T-helper 1 cell (primary cell): ENCODE measurements at places on chromosomes 3 and 15.

GRCh38 chr3:16912400-16913263 is 27.9 kb downstream of the PLCL2 start:
- DNase-seq = no peak

DNA sequence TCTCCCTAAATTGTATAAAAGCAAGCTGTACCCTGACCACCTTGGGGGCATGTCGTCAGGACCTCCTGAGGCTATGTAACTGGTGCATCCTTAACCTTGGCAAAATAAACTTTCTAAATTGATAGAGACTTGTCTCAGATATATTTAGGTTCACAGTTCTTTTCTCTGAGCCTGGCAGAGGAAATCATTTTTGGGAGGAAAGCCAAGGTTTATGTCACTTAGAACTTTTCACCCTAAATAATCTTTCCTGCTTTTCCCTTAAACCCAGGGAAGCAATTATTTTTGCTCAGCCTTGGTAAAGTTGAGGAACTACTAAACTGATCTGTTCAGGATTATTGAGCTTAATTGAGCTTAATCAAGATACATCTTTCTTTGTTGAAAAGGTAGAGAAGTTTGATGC is 608.9 kb downstream of the PDCD6IP start:
- no peak for DNase-seq

DNA sequence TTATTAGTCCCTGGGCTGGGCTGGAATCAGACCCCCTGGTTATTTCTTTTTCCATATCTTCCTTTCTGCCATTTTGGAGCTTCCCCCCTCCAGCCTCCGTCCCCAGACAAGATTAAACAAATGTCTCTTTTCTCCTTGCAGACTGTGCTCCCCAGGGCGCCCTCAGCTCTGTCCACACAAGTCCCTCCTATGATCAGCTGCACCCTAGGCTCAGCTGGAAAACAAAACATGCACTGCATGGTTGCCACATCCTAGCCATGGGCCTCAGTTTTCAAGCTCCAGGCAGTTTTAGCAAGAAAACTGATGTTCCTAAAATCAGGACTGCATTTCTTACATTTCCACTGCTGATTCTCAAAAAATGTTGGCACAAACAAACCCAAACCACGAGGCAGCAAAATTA is 23.5 kb upstream of the RFTN1 start:
- no peak for DNase-seq

- DNase-seq = peak; percentile 63
These were observed 1.4 kb downstream of the ST6GAL1 start for GRCh38 chr3:186931532-186932280.

- DNase-seq = no peak
These were observed 480 bp downstream of the CHRNA7 start for GRCh38 chr15:32030795-32031194.

DNA sequence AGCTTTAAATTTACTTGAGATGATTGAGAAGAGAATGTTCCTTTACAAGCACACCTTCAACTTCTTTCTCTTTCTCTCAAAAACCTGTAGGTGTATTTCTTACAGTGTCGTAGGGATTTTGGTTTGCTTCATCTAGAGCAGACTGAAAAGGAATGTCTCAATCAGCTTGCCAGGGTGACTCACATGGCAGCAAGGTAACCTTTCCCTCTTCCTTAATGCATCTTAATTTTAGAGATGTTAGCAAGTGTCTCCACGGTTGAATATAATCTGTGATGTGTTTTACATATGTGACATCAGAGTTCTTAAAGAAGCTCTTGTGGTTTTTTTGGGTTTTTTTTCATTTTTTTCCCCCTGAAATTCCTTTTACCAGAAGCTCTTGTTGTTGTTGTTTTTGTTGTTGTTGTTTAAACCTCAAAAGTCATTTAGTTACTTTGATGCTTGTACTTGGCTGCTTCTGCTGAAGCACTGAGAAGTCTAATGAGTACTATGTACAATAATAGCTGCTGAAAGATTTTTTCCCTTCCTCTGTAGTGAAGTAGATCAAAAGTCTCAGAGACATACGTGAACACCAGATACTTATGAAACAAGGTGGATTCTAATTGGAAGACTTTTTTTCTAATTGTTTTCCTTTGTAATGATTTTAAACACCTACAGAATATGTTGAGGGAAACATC is 83.1 kb downstream of the RETNLB start:
- DNase-seq = no peak

- DNase-seq = no peak
These were observed 7.7 kb downstream of the GTF2A2 start for GRCh38 chr15:59649603-59650002.

- no peak for DNase-seq
These were observed 90.5 kb downstream of the MRPL46 start for GRCh38 chr15:88376574-88377174.

DNA sequence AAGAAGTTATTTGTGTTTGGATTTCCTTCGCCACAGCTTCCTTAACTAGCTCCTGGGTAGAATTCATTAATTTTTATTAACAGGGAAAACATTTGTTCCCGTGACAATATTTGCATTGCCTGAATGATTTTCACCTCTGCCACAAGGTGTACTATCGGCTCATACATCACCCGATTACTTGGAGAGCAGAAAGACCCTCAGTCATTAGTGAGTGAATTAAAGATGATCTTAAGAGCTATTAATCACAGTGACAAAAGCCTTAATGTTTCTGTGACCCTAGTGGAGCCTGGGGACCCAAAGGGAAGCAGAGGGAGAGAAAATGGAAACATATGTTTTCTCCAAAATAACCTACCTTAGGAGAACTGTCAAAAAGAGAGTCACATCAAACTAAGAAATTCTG is 228.3 kb downstream of the MECOM start:
- DNase-seq = no peak

- no peak for DNase-seq
These were observed 75.2 kb downstream of the FBXL22 start for GRCh38 chr15:63672369-63672768.

DNA sequence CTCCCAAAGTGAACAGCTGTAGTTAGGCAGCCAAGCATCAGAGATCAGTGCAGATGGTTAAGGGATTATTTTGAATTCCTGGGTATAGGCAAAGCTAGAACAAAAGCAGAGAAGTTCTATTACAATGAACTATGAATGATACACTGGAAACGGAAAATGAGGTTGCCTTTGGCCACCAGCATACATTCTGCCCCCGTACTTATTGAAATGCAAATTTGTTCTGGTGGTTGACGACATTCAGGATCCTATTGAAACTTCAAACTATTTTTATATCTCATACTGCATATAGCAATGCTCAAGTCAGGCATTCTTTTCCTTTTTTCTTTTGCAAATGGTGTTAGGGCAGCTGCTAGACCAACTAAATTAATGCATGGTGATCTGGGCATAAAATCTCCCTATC is 61.7 kb downstream of the SLC12A1 start:
- DNase-seq = no peak

DNA sequence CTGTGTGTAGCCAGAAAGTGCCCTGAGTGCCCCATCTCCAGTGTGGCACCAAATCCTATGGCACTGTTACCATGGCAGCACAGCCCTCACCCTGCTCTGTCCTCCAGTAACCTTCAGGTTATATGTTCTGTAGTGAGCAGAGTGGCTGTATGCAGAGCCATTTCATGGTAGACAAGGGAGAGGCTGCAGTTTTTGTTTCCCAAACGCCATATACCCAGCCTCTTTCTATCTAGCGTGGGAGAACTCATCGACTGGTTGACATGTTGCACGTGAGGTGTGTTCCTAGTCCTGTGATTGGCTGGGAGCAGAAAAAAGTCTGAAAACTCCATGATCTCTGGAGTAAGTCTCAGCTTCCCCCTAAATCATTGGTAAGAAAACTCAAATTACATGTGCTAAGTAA is 2.0 kb downstream of the SIDT1 start:
- DNase-seq = no peak

- DNase-seq = no peak
These were observed 33.1 kb downstream of the RNU5B-1 start for GRCh38 chr15:65337436-65338070.

DNA sequence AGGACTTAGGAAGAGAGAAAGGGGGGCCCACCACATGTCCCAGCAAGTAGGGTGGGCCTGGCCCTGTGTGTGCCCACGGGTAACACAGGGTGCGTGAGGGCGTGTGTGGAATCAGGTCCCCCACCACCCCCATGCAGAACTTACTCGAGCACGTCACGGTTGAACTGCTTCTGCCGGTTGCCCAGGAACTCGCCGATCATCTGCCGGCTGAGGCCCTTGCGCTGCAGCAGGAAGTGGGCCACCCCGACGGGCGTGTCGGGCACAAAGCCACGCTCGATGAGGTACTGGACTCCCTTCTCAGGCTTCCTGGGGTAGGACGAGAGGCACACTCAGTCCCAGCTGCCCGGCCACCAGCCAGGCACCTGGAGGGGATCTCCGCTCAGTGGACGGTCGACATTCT is 83.1 kb upstream of the RPL32 start:
- DNase-seq = no peak

GRCh38 chr15:63971904-63972303 is 74.4 kb downstream of the DAPK2 start:
- DNase-seq = no peak

DNA sequence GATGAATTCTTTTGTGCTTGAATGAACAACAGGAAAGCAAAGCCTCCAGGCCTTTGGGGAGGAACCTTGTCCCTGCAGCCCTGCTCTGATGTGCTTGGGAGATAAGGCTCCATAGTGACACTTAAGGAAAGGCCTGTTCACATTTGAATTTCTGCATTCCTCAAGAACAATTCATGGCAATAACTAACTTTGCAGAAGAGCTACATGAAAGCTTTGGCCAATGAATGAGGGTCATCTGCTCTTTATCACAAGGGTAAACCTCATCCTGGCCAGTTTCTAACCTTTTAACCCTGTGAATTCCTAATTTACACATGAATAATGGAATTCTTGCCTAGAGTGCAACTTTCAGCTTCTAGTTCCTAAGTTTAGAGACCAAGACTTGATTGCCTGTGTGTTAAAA is 5.6 kb downstream of the PRTG start:
- no peak for DNase-seq

GRCh38 chr15:100972975-100973350 is 53.8 kb downstream of the LRRK1 start:
- no peak for DNase-seq

GRCh38 chr3:13420045-13420830 is at the start of gene NUP210:
TSS of gene NUP210 (minus strand) at chr3:13420322. CDS start at chr3:13420226, 96 bp downstream.
- peak; percentile 61 for DNase-seq

GRCh38 chr15:26772154-26773066 is at the start of gene GABRB3:
TSS of gene GABRB3 (minus strand) at chr15:26773066.
- no peak for DNase-seq

DNA sequence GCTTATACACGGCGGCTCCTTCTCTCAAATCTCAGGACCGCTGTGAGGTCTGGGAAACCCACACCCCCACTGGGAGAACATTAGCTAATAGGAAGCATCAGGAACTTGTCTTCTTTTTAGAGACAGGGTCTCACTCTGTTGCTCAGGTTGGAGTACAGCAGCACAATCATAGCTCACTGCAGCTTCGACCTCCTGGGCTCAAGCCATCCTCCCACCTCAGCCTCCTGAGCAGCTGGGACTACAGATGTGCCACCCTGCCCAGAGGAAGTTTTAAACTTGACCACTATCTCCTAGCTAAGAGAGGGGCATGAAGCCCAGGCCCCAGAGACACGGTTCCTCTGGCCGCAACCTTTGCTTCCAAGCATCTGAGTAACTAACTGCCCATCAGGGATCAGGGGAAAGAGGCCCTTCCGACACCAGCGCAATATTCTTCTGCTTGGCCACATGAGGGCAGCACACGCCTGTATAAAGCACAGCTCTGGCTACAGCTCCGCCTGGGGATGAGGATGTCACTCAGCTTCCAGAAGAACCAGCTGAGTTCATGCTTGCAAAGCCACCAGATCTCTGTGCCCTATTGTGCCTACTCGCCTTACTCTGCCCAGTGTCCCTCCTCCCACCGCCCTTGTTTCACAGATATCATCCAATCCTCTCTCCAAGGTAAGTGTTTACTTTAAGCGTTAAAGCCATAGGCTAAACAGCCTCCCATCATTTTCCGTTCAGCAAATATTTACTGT is 57.6 kb upstream of the SLC6A11 start:
- peak; percentile 12 for DNase-seq

- no peak for DNase-seq
These were observed 44.1 kb downstream of the MAP6D1 start for GRCh38 chr3:183781246-183781645.

DNA sequence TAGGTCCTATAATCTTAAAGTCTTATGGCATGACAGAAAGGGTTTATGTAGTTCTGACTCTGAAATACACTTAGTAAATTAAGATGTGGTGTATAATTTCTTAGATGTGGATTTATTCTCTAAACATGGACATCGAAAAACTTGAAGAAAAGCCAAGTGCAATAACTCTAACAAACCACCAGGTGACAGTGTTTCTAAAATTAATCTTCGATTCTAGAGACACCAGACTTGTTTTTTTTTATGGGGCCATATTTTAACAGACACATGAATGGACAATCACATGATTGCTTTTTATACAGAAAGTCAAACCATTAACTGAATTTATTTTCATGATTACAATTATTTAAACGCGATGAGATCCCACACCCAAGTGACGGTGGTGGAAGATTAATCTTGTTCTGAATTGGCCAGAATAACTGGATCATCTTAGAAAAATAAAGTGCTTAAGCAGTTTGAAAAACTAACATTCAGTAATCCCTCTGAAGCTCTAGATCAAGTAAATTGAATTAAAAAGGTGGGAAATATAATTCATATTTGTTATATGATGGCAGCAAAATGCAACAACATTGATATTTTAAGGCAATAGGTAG is 305.1 kb downstream of the LSAMP start:
- no peak for DNase-seq

GRCh38 chr3:43014956-43015355 is 35.8 kb downstream of the GASK1A start:
- no peak for DNase-seq

DNA sequence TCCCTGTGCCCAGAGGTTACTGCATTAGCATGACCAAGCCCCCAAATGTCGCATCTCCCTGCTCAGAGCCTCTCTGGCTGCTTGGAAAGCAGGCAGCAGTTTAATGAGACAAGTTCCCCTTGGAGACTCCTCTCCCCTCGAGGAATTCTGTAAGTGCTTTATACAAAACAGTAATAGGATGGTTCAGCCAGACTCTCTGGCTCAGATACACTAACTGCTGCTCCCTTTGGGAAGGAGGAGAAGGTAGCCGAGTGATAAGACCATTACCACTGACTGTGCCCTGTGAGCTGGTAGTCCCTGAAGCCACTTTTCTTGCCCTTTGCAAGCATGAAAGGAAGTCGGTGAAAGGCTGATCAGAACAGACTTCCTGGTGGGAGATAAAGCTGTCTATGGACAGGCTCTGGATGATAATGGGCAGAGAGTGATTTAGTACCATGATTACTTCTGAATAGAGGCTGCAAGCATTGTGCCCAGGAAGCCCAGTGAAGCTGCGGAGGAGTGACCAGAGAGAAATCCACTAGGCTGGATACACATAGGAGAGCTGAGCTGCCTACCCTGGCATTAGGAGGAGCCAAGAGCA is 100.8 kb downstream of the SEMA6D start:
- DNase-seq = no peak
